ENCODE measurements at places on chromosomes 12 and 14. TPM values are rescaled to one million over a fixed set of nuclear protein-coding genes. Genes with fewer than 3 reads are reported as not detected.

RD3L gene
- total RNA-seq = not detected

SALL2 gene
- total RNA-seq = 2.9 TPM

DNA sequence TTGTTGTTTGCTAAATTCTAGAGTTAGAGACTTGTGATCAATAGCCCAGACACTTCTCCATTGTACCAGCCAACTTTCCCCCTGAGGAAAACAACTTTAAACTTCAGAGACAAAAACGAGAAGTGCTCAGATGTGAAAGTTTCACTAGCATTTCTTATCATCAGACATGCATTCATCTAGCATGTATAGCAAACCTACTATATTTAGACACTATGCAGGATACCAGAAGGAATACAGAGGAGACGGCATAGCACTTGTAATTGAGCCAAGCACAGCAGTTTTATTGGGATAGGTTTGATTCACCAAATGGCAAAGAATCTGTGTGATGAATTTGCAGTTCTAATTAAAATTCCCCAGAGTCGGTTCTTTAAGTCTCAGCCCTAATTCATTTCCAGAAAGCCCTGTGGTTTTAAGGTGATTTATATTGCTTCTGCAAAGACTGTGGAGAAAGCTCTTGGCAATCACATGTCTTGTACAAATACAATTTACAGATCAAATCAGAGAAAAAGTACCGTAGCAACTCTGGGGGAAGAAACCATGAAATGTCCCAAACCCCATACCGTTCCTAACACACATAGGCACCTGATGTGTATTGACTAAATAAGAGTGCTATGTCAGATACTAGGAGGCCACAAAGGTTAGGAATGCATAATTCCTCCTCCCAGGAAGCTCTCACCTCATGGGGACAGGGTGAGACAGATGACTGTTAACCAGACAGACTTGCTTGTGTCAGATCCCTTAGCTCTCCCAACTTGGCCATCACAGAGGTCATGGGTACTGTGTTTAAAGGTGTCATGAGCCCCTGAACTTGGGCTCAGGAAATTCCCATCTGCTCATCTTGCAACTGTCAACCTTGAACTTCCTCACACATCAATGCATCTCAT lies 69.6 kb upstream of the KRAS start:
- H3K27ac ChIP-seq = no peak overlapping the region
- H3K36me3 ChIP-seq = no peaks in the 10 kb centered on the region
- H3K4me1 ChIP-seq = peaks cover 3% of the 10 kb centered on the region
- H3K4me3 ChIP-seq = no peak overlapping the region
- H3K27me3 ChIP-seq = no peaks in the 10 kb centered on the region

DNA sequence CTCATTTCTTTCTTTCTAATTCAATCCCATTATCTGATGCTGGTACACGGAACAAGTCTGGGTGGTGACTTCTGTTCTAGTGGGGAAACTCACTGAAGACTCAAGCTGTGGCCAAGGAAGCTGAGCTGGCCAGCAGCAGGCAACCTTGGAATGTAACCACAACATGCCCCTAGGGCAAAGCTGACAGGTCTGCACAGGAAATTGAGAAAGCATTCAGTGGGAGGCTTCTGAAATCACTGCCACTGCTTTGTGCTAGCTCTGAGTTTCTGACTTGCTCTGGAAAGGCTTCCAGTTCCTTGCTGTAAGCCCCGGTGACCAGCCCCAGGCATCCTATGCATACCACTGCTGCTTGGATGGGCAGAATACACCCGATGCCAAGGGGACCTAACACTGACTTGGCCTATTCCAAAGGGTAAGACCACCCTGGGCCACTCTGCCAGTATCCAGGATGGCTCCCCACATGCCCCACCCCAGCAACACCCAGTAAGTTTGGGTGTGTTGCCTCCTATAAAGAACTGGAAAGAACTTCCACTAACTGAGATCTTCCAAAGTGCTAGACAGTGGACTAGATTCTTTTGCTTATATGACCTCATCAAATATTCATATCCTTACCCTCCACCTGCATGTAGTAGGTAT lies 84.5 kb upstream of the CDKN3 start:
- no peak overlapping the region for H3K27ac ChIP-seq
- H3K4me3 ChIP-seq = no peak overlapping the region
- H3K4me1 ChIP-seq = peaks cover 2% of the 10 kb centered on the region
- peak; percentile 85 for DNase-seq

DNA sequence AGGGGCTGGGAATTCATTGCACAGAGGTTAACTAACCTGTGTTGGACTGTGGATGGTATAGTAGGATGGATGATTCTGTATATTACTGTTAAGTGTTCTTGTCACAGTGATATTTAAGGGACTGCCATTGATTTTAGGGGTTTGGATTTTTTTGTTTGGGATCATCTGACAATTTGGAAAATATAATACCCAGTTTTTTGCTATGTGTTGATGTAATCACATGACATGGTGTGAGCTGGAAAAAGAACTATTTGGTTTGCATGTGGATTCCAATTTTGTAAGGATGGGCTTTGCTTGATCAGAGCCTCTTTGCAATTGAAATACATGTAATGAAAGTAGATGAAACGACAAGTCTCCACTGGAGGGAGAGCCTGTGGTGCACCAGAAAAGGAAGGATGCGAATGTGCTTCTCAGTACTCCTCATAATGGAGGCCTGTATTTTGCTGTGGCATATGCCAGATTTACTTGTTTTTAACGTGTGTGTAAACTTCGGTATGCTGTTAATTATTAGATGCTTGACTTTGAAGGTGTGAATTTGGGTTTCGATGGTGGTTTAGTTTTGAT lies 2.7 kb downstream of the DYRK2 start:
- H3K36me3 ChIP-seq = no peaks in the 10 kb centered on the region
- H3K27ac ChIP-seq = no peak overlapping the region
- H3K4me3 ChIP-seq = peak overlapping the region; percentile 100
- H3K27me3 ChIP-seq = no peaks in the 10 kb centered on the region
- H3K4me1 ChIP-seq = peaks cover 7% of the 10 kb centered on the region
- DNase-seq = peak; percentile 59

SERPINA12 gene
- total RNA-seq = not detected

- no peak overlapping the region for H3K4me3 ChIP-seq
- DNase-seq = peak; percentile 12
- no peaks in the 10 kb centered on the region for H3K4me1 ChIP-seq
- H3K36me3 ChIP-seq = no peaks in the 10 kb centered on the region
These were observed 203.6 kb downstream of the NOVA1 start for GRCh38 chr14:26394150-26394810.

- H3K27ac ChIP-seq = no peak overlapping the region
- peaks cover 19% of the 10 kb centered on the region for H3K27me3 ChIP-seq
- H3K36me3 ChIP-seq = no peaks in the 10 kb centered on the region
- no peak overlapping the region for H3K4me3 ChIP-seq
- H3K4me1 ChIP-seq = no peaks in the 10 kb centered on the region
These were observed 39.2 kb upstream of the PPP1R13B start for GRCh38 chr14:103886304-103887169.

- H3K27ac ChIP-seq = no peak overlapping the region
- no peaks in the 10 kb centered on the region for H3K36me3 ChIP-seq
- no peak overlapping the region for H3K4me3 ChIP-seq
- peak; percentile 70 for DNase-seq
- no peaks in the 10 kb centered on the region for H3K27me3 ChIP-seq
- H3K4me1 ChIP-seq = peaks cover 1% of the 10 kb centered on the region
These were observed 368.6 kb downstream of the DAD1 start for GRCh38 chr14:22220427-22220826.

DNA sequence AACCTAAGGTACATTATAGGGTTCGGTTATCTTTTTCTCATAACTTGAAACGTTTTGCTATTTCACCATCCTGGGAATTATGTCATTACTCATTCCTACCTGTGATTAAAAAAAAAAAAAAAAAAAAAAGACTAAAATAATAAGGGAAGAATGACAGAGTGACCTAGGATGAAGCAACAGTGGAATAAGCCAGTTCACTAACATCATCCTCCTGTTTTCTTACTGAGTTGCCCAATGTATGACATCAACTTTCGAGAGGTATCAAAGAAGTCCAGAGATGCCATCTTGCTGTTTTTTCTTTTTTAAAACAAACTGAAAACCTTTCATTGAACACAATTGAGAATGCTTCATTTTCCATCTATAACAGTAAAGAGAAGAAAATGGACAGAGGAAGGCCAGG lies 42.8 kb downstream of the AMN start:
- no peak for DNase-seq
- no peak overlapping the region for H3K27ac ChIP-seq
- H3K4me1 ChIP-seq = no peaks in the 10 kb centered on the region
- H3K36me3 ChIP-seq = peaks cover 68% of the 10 kb centered on the region

TBX3 gene
- 18.6 TPM for total RNA-seq

GNB3 gene
- total RNA-seq = 0.72 TPM

PLEKHD1 gene
- total RNA-seq = not detected

GATC gene
- 15.6 TPM for total RNA-seq

GRCh38 chr12:164207-164606 lies 49.8 kb downstream of the SLC6A12 start:
- no peak for DNase-seq
- peaks cover 33% of the 10 kb centered on the region for H3K27me3 ChIP-seq
- no peak overlapping the region for H3K4me3 ChIP-seq
- H3K4me1 ChIP-seq = peaks cover 8% of the 10 kb centered on the region
- no peak overlapping the region for H3K27ac ChIP-seq

DNA sequence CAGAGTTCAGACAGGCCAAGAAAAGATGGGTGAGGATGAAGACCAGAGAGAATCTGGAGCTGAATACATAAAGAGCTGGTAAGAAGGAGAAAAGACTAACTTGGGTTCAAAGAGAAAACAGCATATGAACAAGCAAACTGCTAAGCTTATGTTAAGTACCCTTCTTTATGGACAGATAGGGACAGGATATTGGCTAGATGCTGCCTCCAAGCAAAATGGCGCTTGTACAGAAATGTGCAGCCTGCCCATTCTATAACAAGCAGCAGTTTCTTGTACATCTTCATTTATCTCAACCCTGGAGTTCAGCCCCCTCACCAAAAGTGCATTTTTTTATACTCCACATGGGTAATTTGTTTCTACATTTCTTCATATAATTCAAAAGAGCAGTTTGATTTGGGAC lies 184.5 kb downstream of the RMST start:
- no peak overlapping the region for H3K27ac ChIP-seq
- H3K27me3 ChIP-seq = no peaks in the 10 kb centered on the region
- no peaks in the 10 kb centered on the region for H3K4me1 ChIP-seq
- DNase-seq = no peak

DNA sequence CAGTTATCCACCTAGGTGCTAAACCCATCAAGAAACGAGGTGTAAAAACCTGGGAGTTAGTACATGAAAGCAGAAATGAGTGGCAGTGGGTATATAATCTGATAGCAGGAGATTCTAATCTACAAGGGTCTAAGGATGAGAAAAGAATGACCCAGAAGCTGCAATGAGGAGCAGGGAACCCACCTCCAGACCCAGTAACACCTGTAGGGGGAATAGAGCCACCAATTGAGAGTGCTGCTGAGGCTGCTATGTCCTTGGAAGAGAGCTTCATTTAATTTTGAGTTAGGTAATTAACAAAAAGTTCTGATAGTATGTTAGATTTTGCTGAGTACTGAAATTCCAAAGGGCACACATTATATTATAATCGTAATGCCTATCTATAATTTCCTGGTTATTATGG lies 89.8 kb downstream of the KITLG start:
- no peak for DNase-seq
- H3K27me3 ChIP-seq = no peaks in the 10 kb centered on the region
- H3K4me1 ChIP-seq = no peaks in the 10 kb centered on the region
- H3K4me3 ChIP-seq = no peak overlapping the region

LRRC10 gene
- not detected for total RNA-seq

SLC17A8 gene
- not detected for total RNA-seq

SRSF5 gene
- total RNA-seq = 29.4 TPM

IAPP gene
- total RNA-seq = not detected

DNA sequence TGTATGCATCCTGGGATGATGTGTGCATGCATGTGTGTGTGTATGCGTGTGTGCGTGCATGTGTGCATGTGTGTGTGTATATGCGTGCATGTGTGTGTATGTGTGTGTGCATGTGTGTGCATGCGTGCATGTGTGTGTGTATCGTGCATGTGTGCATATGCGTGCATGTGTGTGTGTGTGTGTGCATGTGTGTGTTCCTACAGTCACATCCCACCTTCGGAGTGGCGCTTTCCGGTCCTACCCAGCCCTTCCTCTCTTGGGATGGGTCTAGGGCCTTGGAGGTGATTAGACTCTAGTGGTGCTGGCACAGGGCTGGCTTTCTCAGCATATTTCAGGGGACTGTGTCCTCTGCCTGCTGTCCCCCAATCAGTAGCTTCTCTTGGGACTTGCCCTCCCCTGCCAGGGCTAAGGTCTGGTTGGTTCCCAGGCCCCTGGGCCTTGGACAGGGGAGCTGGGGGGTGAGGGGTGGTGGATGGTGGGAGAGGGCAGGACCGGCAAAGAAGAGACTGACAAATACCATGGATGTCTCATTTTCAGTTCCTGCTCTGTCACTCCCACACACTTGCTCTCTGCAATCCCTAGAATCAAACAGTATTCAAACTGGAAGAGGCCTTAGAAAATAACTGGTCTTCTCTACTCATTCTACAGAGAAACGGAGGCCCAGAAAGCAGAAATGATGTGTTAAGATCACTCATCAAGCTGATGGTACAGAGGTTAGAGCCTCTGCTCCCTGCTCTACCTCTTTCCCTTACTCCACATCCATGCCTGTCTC lies 21.9 kb upstream of the FAIM2 start:
- no peak overlapping the region for H3K4me3 ChIP-seq
- H3K27me3 ChIP-seq = no peaks in the 10 kb centered on the region

GRCh38 chr12:64950711-64951298 lies 126.4 kb downstream of the TBC1D30 start:
- H3K27me3 ChIP-seq = peaks cover 8% of the 10 kb centered on the region
- no peak for DNase-seq
- H3K27ac ChIP-seq = no peak overlapping the region

- no peak for DNase-seq
- H3K27me3 ChIP-seq = no peaks in the 10 kb centered on the region
- no peak overlapping the region for H3K4me3 ChIP-seq
- no peak overlapping the region for H3K27ac ChIP-seq
These were observed 45.9 kb downstream of the DIP2B start for GRCh38 chr12:50550530-50551223.

DNA sequence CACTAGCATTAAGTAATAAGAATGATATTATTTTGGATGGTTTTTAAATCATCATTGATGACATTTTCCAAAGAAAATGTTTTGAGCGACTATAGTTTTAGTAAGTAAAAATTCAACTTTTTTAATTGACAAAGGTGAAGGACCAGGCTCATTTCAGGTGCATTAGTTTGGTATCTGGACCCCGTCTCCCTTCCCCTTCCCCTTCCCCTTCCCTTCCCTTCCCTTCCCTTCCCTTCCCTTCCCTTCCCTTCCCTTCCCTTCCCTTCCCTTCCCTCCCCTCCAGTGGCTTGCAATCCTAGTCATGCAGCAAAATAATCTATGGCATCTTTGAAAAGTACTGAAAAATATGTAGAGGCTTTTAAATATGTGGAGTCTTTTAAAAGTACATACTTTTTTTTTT lies 13.0 kb upstream of the SSPN start:
- H3K36me3 ChIP-seq = no peaks in the 10 kb centered on the region
- H3K4me1 ChIP-seq = no peaks in the 10 kb centered on the region
- H3K27me3 ChIP-seq = peaks cover 29% of the 10 kb centered on the region
- no peak overlapping the region for H3K27ac ChIP-seq
- DNase-seq = no peak
- no peak overlapping the region for H3K4me3 ChIP-seq

NYNRIN gene
- total RNA-seq = 1.7 TPM
